ENCODE measurements at places on chromosomes 1 and 21.

DNA sequence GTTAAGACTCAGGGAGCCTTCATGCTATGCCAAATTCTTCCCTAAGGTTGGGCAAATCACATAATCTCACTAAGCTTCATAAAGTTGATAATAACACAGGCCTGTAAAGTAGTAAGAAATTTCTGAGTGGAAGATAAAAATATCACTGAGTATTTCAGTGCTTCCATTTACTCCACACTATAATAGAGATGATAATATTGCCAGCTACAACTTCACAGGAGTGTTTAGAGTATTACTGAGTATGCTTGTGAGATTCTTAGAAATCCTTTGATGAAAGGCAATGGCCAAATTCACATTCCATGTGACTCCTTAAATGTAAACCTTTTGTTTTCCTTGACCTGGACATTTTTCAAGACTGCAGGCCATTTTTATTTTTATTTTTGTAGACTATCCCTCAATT is 10.4 kb downstream of the ITGB3BP start:
- DNase-seq: no peak

DNA sequence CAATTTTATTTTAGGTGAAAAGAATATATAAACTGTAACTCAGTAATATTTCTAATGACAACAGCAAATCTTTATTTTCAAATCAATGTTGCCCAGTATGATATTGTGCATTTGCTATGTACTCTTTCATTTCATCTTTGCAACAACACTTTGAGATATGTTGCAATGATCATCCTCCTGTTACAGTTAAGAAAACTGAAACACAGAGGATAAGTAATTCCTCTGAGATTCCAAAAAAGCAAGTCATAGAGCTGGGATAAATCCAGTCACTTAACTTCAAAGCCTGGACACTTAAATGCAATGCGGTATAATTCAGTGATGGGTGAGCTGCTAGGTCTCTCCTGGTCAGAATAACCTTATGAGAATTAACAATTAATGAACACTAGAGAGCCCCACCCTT is 48.6 kb upstream of the EXO1 start:
- no peak for DNase-seq

DNA sequence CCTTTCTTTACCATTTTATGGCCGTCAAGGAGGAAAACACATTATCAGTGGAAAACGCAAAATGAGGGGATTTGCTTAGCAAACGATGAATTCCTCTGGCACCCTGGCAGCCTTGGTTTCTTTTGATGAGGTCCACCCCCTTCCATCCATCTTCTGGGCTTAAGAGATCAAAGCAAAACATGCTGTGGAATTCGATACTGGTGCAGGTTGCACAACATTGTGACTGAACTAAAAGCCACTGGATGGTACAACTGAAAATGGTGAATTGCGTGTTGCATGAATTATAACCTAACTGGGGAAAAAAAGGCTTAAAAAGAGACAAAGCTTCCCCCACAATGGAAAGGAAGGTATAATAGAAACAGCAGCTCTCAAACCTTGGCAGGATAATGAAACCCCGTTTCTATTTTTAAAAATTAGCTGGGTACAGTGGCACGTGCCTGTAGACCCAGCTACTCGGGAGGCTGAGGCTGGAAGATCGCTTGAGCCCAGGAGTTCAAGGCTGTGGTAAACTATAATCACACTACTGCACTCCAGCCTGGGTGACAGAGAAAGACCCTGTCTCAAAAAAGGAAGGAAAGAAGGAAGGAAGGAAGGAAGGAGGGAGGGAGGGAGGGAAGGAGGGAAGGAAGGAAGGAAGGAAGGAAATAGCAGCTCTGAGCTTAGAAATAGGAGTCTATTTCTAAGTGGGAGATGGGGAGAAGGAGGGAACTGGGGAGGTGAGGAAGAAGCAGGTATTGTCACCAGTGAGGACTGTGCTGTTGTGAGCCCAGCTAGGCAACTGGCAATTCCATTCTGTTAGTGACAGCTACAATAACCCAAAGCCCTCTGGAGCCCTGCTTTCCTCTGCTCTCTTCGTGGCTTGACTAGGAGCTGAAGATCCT is 29.0 kb upstream of the LGALS8 start:
- DNase-seq: no peak

DNA sequence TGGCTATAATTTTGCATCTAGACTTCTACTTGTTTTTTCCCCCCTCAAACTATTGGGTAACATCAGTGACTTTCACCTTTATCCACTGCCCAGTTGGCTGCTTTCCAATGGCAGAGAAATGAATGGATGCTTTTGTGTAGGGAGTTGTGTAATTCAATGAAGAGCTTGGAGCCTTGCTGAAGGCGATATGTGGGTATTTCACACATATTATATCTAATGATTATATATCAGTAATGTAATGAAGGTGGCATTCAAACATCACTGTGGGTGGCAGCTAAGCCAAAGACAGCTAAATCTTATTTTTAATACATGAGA is 81.2 kb downstream of the TGFB2 start:
- DNase-seq: no peak

DNA sequence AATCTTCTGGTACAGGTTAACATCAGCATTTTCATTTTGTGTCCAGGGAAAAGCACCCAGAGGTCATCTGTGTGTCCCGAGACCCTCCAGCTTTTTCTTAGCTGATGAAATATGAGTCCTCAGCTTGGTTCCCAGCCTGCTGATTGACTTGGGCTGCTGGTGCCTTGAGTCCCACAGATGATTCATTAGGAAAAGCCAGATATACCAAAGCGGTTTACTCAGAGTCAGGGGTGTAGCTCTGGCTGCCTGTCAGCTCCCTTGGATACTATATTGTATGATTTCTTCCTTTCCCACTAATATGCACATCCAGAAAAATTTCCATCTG is 43.7 kb upstream of the MAB21L3 start:
- no peak for DNase-seq

GRCh38 chr1:83996191-83996590 is 2.7 kb downstream of the TTLL7 start:
- no peak for DNase-seq

DNA sequence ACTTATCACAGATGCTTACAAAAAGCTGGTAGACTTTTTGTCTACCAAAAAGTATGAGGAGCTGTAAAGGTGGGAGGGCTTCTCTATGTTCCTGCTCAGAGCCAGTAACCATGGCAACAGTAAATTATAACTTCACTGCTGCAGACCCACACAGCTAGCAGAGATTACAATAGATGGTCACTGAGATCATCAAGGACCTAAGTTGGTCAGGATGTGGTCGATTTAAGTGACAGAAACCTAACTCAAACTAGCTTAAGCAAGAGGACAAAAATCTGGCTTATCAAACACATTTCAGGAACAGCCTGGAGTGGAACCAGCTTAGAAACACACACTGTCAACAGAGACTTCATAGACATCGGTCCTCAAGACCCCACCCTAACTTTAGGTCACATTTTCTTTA is 113.4 kb upstream of the ATP1A1 start:
- DNase-seq: no peak
